ENCODE measurements at places on chromosomes 12 and 14.

- DNase-seq, result no peak
These were observed 16.4 kb downstream of the MLXIP start for GRCh38 chr12:122094735-122095631.

DNA sequence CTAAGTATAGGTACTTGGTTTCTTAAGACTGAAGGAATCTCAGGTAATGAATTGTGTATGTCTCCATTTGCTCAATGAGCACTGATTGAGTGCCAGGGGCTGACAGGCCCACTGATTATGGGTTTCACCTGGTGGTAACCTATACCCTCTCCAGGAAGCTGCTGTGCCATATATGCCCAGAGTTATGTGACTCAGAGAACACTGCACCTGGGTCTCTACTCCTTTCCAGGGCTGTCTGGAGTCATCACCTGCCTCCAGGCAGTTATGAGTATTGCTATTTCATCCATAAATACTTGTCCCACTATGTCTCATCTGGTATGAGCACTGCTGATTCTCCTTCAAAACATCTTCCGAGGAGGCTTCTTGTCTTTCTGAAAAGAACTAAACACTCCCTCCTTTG is 692.9 kb downstream of the BCL11B start:
- no peak for DNase-seq

DNA sequence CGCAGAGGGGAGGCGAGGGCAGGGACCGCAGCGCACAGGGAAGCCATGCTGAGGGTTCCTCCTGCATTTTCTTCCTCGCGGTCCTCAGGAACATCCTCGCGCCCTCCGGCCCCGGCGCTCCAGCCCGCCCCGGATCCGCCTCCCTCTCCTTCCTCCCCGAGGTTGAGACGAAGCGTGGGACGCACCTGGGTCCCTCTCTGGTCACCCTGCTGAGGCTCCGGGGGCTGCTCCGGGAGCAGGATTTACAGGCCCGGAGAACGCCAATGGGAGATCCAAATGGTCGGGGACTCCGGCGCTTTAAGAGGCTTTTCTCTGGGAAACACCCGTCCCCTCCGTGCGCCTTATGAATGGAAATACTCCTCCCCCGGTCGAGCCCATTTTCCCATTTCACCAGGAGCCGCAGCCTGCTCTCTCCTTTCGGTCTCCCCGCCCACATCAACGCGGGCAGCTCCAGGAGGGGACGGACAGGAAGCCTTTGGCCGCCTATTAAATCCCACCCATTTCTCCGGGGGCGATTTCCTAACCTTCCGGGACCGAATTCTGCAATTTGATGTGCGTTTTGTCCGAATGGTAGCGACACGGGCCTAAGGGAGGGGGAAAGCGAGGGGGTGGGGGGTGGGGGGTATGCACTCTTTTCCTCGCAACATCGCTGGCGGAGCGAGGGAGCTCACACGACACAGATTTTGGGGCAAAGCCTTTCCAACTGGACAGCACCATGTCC is at the start of gene UNC79:
Gene UNC79, plus strand, starts transcription at position 625 of the 721 bp plus-strand sequence. Its CDS starts 91 bp downstream, at position 716.
- no peak for DNase-seq

GRCh38 chr12:3622822-3623690 is 129.9 kb downstream of the CRACR2A start:
- DNase-seq, result no peak

DNA sequence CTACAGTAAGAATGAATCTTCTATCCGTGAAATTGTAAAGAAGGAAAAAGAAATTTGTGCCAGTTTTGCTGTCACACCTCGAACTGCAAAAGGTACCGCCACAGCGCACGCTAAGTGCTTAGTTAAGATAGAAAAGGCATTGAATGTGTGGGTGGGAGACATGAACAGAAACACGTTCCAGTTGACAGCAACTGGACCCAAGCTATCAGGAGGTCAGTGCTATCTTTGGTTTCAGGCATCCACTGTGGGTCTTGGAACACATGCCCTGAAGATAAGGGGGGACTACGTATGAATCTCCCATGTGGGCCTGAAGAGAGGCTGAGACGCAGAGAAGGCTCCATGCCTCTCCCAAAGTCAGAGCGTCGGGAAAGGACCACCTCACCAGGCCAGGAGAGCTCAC is 9.8 kb downstream of the IFFO1 start:
- DNase-seq, result no peak

GRCh38 chr12:69091442-69092017 is 147.8 kb upstream of the CPSF6 start:
- no peak for DNase-seq

DNA sequence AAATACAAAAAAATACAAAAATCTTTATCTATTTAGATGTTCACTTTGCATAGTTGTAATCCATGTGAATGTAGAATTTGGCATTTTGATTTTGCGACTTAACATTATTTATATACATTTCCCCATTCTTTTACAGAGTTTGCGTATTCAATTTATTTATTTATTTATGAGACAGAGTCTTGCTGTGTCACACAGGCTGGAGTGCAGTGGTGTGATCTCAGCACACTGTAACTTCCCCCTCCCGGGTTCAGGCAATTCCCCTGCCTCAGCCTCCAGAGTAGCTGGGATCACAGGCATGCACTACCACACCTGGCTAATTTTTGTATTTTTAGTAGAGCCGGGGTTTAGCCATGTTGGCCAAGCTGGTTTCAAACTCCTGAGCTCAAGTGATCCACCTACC is 25.3 kb upstream of the STRN3 start:
- no peak for DNase-seq

DNA sequence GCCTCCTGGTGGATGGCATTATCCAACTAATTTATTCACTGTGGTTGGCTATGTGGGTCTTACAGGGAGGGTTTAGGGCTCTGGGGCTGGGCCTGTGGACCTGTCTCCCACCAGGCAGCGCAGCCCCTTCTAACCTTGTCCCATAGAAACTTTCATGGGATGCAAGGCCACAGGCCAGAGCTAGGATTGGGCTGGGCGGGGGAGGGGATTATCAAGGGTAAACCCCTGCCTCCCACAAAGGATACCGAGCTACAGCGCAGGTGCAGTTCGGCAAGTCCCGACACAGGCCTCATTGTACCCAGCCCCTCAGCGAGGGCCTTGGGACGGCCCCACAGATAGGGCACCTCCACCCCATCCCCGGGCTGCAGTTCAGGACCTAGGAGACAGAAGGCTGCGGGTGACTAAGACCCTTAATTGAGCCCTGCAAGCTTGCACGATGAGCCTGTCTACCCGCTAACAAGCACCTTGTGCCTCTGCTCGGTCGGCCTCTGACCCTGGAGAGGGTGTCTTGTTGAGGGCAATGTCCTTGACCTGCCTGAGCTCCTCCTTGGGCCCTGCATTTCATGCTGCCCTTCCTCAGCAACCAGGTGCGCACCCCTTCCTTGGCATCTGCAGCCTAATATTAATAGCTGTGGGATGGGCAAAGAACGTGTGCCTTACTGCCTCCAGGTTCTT is 46.7 kb downstream of the PSMA6 start:
- no peak for DNase-seq

DNA sequence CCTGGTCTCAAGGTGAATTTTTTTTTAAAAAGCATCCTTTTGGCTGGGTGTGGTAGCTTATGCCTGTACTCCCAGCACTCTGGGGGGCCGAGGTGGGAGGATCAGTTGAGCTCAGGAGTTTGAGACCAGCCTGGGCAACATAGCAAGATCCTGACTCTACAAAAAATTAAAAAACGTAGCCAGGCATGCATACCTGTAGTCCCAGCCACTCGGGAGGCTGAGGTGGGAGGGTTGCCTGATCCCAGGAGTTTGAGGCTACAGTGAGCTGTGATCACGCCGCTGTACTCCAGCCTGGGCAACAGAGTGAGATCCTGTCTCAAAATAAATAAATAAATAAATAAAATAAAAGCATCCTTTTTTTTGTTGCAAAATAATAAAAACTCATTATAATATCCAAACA is 12.4 kb downstream of the TSPAN9 start:
- DNase-seq, result no peak

- no peak for DNase-seq
These were observed 58.5 kb upstream of the ATF7IP start for GRCh38 chr12:14307004-14307403.

DNA sequence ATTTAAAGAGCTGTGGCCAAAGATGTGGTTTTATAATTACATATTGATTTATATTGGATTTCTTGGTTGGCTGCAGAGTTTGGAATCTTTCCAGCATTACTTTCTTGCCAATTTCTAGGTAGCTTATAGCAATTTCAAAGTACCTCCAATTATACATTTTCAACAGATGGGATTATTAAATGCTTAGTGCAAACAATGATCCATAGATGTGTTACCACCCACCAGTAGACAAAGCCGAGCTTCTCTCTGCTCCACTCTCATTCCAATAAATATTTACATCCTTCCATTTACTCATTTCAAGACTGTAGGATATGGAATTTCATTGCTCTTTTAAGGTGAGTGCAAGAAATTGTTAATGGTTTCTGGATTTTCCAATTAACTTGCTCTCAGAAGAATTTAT is 21.6 kb upstream of the TMCC3 start:
- no peak for DNase-seq

- no peak for DNase-seq
These were observed 5.7 kb downstream of the MCRS1 start for GRCh38 chr12:49562233-49562632.

DNA sequence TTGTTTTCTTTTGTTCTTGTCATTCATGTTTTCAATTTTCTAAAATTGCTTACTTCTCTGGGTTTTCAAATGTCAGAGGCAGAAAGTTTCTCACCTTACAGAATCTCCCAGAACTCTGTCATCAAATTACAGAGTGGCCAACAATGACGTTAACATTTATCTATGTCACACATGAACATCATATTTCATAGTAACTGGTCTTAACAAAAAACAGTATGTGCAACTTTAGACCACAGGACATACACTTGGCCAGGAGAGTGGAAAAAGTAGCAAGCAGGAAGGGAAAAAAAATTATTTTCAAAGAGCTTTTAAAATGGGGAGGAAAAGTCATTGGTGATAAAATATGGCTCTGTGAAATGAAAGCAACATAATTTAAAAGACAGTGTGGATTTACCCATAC is 426.5 kb downstream of the MED13L start:
- no peak for DNase-seq

- no peak for DNase-seq
These were observed 293.1 kb upstream of the NPAS3 start for GRCh38 chr14:32645551-32645950.

- DNase-seq, result no peak
These were observed 6.4 kb downstream of the FOXA1 start for GRCh38 chr14:37588667-37588955.

GRCh38 chr14:20498622-20499021 is 6.7 kb upstream of the RNASE10 start:
- DNase-seq, result no peak

DNA sequence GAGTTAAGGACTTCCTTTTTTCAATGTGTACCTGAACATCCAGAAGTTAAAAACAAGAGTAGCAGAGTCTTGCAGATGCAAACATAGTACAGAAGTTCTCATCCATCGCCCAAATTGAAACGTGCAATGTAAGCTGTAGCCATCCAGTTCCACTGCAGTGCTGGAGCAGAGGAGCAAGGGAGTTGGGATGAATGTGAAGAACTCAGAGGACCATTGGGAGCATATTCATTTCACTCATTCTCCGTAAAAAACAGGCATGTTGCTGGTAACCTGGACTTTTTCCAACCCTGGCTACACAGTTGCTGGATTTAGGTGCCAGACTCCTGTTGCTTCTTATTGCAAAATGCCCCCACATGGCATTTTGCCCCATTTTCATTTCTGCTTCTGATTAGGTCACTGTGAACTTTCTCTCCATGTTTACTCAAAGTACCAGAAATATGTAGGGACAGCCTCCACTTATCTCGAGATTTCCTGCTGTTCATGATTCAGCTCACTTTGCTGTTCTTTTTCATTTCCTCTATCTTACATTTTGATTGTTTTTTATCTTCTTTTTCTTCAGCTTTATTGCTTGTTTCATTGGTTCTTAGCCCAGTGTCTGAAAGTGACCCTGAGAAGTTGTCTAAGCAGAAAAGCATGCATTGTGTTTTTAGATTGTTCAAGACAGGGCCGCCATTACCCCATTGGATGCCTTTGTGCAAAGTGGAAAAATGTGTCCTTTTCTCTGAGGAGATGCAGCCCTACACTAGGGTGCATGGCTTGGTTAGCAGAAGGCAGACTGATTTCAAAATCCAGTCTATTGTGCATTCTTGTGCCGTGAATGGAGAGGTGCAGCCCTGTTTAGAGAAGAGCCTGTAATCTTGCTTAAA is 109.0 kb upstream of the AMIGO2 start:
- peak; percentile 86 for DNase-seq

DNA sequence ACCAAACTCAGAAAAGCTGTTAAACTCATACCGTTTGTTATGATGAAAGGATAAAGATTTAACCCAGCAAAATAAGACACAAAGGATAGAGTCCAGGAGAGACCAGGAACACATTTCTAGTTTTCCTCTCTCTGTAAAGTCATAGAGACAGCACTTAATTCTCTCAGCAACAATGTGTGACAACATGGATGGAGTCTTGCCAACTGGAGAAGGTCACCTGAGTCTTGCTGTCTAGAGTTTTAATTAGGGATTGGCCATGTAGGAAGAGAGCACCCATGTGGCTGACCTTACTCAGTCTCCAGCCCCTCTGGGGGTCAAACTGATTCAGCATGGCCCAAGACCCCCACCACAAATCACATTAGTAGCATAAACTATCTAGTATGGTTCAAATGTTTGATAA is 151.0 kb upstream of the ATF7IP start:
- DNase-seq, result no peak

DNA sequence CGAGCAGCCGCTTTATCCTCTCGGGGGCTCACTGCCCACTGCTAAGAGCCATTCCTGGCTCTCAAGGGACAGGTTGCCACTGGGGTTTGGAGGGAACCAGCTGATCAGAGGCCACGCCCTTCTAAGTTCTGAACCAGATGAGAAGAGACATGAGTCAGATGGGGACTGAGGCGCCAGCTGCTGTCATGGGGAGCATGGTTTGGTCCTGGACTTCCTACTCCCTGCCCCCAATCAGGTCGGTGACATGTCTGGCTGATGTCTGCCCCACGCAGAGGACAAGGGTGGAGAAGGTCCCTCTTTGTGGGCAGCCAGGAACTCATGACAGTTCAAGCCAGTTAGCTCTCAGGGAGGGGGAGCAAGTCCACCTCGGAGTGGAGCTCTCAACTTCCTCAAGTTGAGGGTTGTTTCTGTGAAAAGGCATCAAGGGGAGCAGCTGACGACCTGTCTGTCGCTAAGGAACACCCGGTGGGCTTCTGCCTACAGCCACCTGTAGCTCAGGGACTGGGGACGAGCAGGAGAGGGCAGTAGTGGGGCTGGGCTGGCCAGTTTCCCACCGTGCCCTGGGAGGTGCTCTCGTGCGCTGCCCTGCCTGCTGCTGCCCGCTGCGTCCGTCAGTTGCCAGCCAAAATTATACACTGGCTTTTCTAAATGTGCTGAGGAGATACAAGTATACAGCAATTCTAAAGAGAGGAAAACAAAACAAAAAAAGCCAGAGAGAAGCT is 20.5 kb downstream of the PSMC1 start:
- peak; percentile 23 for DNase-seq

DNA sequence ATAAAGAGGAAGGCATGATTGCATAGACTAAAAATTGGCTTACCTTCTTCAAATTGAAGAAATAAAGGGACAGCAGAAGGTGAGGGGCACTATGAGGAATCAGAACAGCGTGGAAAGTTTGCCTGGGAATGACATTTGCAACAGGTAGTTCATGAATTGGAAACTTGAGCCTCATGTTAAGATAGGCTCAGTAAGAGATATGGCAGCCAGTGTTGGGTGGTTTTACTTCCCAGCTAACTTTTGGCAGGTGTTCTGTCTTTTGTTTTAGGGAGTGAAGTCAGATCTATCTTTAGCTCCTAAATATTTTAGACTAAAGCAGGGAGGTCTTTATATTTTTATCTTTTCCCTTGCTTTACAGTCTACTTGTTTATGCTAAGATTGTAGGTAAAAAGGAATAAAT is 122.4 kb downstream of the ANO6 start:
- DNase-seq, result no peak
